Bronchus fibroblast of lung (primary cell): ENCODE measurements at places on chromosomes 5 and 9. TPM values are rescaled to one million over a fixed set of nuclear protein-coding genes. Genes with fewer than 3 reads are reported as not detected.

SPATA31A3 gene
- not detected in 2 replicates for total RNA-seq

TMEM215 gene
- total RNA-seq = not detected in 2 replicates

FBLL1 gene
- total RNA-seq = 0.15 and 0.34 TPM in 2 replicates

IL9 gene
- total RNA-seq = not detected in 2 replicates

ANGPTL2 gene
- 4.6 and 4.9 TPM in 2 replicates for total RNA-seq

GKAP1 gene
- total RNA-seq = 1.0 and 1.3 TPM in 2 replicates

SNCB gene
- 0.34 TPM in 1 of 2 replicates, not detected in the other for total RNA-seq
